ENCODE measurements at places on chromosomes 13 and 19.
A peak's percentile ranks its signal among the peaks of the same experiment; 100 is the strongest.

DNA sequence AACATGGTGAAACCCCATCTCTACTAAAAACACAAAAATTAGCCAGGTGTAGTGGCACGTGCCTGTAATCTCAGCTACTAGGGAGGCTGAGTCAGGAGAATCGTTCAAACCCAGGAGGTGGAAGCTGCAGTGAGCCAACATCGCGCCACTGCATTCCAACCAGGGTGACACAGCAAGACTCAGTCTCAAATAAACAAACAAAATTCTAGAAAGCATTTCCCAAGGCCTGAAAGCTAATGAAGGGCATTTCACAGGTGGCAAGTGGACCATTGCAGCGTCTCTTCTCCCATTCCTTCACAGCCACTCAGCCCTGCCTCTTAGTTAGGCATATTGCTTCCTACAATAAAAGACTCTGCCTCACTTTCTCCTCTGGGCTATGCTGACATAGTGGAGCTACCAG is 13.5 kb upstream of the RXFP2 start:
- DNase-seq, result no peak

- DNase-seq, result no peak
Measured at GRCh38 chr19:17795495-17795856, 538 bp downstream of the B3GNT3 start.

DNA sequence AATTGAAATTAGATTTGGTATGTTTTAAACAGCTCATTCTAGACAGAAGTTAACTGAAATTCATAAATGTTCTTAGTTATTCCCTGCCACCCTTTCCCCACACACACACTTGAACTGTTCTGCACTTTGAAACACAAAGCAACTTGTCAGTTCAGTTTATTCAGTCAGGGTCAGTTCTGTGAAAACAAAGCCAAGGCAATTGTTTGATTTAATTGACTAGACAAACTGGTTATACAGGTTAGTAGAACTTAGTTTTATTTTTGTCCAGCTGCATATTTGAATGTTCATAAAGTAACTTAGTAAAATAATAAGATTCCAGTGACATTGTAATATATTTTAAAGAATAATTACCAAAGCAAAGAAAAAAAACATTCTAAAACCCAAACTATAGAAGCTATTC is 98.3 kb upstream of the KLF5 start:
- DNase-seq, result no peak

GRCh38 chr13:49997955-49998354 is 1.1 kb downstream of the TRIM13 start:
- DNase-seq, result peak; percentile 9

DNA sequence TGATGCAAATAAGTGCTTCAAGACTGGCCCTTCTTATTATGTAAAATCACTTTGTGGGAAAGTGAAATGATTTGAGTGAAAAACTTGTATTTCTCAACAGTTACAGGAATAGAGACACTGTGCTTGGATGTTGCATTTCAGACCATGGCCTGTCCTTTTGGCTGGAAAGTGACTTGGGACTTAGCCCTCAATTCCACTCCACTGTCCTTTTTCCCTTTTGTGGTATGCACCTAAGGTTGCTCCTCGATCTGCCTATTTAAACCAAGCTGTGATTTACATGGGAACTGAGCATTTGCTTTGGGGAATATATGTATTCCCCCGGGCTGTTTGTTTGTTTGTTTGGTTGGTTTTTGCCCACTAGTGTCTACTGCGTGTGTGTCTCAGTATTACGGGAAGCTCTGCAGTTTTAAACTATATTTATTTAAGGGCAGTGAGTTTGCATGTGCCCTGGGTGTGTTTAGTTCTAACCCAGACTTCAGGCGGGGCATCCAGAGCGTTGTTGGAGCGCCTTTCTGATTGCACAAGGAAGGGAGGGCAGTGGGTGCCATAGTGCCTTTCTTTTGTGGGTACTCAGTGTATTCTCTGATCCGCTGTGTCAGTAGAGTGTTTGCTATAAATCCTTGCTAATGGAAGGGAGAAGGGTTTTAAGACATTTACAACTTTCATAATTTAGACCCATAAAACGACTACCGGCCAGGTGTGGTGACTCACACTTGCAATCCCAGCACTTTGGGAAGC is 18.2 kb upstream of the RNF113B start:
- DNase-seq, result no peak

- no peak for DNase-seq
Measured at GRCh38 chr13:30477346-30478195, 11.8 kb upstream of the HMGB1 start.

DNA sequence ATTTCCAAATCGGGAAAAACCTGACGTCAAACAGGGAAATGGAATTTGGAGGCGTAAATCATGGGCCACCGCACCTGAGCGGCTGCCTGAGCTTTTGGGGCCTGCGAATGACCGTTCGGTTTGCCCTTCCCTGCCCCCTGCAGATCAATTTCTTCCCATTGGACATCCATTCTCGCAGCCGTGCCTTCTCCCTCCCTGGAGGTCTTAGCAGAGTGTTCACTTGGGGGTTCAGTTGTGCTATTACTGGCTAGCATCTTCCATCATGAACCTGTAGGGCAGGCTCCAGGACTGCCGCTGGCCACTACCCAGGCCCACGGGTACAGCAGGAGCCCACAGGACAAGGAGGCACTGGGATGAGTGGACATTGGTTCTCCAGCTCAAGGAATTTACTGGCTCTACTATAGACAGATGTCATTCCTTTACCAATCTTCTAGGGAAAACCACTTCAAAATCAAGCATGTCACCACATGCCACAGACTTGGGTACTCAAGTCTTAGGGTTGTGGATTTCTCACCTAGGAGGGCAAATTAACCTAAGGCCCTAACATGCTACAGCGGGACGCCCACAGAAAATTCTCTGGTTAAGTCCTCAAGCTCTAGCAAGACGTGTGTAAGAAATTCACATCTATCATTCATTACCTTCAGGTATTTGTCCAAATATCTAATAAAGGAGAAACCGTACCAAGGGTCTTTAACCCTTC is 75.5 kb downstream of the COL4A1 start:
- no peak for DNase-seq

DNA sequence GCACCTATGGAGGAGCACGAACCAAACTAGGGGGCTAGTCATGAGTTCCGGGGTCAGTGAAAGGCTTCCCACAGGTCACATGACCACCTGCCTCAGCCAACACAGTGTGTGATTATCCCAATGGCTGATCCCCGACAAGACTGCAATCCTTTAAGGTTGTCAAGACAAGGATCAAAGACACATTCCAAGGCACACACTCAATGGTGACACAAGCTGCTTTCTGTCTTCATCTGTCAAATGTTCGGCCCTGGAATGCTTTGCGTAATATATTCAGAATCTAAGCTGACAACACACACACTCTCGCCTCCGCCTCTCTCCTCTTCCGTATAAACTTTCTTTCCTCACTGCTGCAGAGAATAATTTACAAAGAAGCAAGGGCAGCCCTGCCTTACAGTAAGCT is 11.7 kb downstream of the RANBP3 start:
- peak; percentile 79 for DNase-seq

- no peak for DNase-seq
Measured at GRCh38 chr19:41740415-41741243, 14.7 kb upstream of the CEACAM6 start.

DNA sequence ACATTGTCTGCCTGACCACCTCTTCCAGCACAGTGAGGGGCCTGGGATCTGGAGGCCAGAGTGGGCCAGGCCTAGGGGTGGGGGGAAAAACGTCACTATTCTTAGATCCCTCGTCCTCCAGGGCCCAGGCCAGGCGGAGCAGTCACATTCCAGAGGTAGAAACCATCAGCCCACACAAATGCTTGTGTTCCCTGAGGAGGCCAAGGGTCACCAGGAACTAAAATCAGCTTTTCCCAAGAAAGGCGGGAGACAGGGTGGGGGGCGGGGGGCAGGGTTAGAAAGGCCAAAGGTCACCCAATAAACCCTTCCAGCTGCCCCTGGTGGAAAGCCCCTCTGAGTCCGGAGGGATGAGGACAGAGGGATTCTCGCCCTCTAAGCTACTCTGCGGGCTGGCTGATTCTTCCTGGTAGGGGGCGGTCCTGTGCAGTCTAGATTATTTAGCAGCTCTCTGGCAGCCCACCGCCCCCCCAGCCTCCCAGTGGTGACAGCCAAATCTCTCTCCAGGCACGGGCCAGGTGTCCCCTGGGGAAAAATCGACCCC is 23.5 kb upstream of the CCL25 start:
- DNase-seq, result peak; percentile 51

GRCh38 chr13:40330950-40331349 is 335.5 kb downstream of the FOXO1 start:
- no peak for DNase-seq

DNA sequence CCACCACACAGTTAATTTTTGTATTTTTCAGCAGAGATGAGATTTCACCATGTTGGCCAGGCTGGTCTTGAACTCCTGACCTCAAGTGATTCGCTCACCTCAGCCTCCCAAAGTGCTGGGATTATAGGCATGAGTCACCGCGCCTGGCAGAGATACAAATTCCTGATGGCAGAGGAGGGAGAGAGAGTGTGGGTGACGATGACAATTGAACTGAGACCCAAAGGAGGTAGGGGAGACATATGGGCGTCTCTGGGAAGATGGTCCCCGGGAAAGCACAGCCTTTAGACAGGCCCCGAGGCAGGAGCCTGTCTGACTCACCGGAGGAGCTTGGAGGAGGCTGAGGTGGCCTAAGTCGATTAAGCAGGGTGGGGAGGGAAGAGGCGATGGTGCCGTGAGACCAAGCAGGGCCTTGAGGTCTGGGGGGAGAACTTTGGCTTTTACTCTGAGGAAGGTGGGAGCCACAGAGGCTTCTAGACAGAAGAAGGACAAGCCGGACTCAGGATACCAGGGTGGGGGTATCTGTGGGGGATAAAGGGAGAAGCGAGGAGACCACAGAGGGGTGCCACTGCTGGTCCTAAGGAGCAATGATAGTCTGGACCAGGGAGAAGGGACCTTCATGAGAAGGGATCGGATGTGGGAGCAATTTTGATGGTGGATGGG is 38.2 kb downstream of the ARRDC2 start:
- DNase-seq, result peak; percentile 75

GRCh38 chr13:79917628-79918027 is 423.3 kb downstream of the SPRY2 start:
- DNase-seq, result no peak

GRCh38 chr19:2487842-2488241 is 11.9 kb downstream of the GADD45B start:
- DNase-seq, result no peak

All from fibroblast of mammary gland (primary cell).